Activated T-helper 2 cell treated with anti-CD3 and anti-CD28 coated beads, Interferon-gamma antibody, Interleukin-2, Interleukin-4, amounts not matched to agents 10 μg/mL and 5 μg/mL and 100 μg/mL, durations not matched to agents 14 hours and 24 hours and 36 hours (primary cell): ENCODE measurements at places on chromosomes 7 and 10. TPM values are rescaled to one million over a fixed set of nuclear protein-coding genes. Genes with fewer than 3 reads are reported as not detected.

- no peaks in the 10 kb centered on the region for H3K27me3 ChIP-seq
- H3K36me3 ChIP-seq, result peaks cover 95% of the 10 kb centered on the region
- peaks cover 41% of the 10 kb centered on the region for H3K4me1 ChIP-seq
- H3K4me3 ChIP-seq, result no peak overlapping the region
- H3K27ac ChIP-seq, result peak overlapping the region; percentile 83
These were observed 292.4 kb downstream of the USP6NL start for GRCh38 chr10:11318826-11319598.

- H3K27ac ChIP-seq, result no peak overlapping the region
- peaks cover 3% of the 10 kb centered on the region for H3K4me1 ChIP-seq
- H3K4me3 ChIP-seq, result no peak overlapping the region
- no peak for DNase-seq
These were observed 33.4 kb upstream of the WDFY4 start for GRCh38 chr10:48651293-48651692.

- H3K4me3 ChIP-seq, result no peak overlapping the region
- H3K27me3 ChIP-seq, result no peaks in the 10 kb centered on the region
- no peaks in the 10 kb centered on the region for H3K4me1 ChIP-seq
- no peaks in the 10 kb centered on the region for H3K36me3 ChIP-seq
- DNase-seq, result no peak
These were observed 74.3 kb upstream of the MKX start for GRCh38 chr10:27819781-27820531.

GRCh38 chr10:10956681-10957542, 60.8 kb upstream of the CELF2 start:
- no peak overlapping the region for H3K27ac ChIP-seq
- DNase-seq, result no peak
- H3K4me1 ChIP-seq, result no peaks in the 10 kb centered on the region
- H3K36me3 ChIP-seq, result no peaks in the 10 kb centered on the region

The FAM13C gene
- not detected in 2 replicates for total RNA-seq

The CALCR gene
- total RNA-seq, result not detected in 2 replicates

GRCh38 chr10:37146443-37146842, 21.0 kb downstream of the ANKRD30A start:
- H3K27me3 ChIP-seq, result no peaks in the 10 kb centered on the region
- no peak overlapping the region for H3K4me3 ChIP-seq
- DNase-seq, result no peak
- no peaks in the 10 kb centered on the region for H3K36me3 ChIP-seq

The ZMYND11 gene
- 28.3 and 30.6 TPM in 2 replicates for total RNA-seq

DNA sequence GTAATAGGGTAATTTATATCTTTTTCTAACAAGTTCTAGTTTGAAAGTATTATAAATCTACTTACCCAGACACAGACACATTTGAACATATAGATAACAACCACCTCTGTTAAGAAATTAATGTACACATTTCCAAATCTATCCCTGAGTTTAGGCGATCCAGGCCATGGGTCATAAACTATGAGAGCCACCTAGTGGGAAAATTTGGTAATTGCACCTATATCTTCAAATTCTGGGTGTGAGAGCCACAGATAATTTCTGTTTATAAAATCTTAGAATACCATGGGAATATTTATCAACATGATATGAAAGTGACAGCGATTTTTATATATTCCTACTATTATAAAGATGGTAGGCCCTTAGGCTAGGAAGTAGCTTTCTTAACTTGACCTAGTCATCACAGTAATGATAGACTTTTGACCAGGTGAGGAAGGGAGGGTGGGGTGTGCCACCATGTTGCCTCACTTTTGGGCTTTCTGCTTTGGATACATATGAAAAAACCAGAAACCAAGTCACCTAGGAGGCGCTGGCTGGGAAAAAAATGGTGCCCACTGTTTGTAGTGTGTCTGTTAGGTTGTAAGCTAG, 8.0 kb upstream of the EPHA1 start:
- H3K27me3 ChIP-seq, result peaks cover 26% of the 10 kb centered on the region
- no peaks in the 10 kb centered on the region for H3K4me1 ChIP-seq
- no peak overlapping the region for H3K4me3 ChIP-seq
- H3K36me3 ChIP-seq, result no peaks in the 10 kb centered on the region

DNA sequence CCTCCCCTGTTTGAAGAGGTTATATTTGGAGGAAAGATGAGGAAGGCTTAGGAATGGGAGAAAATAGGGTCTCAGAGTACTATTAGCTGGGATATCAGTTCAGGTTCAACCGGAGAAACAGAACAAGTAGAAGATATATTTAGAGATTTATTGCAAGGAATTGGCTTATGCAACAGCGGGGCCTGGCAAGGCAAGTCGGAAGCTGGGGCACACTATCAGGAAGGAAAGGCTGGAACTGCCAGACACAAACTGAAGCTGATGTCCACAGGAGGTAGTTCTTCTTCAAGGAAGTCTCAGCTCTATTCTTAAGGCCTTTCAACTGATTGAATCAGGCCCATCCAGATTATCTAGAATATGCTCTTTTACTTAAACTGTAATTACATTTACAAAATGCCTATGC, 939.6 kb upstream of the C7orf33 start:
- DNase-seq, result no peak
- H3K4me3 ChIP-seq, result no peak overlapping the region
- no peak overlapping the region for H3K27ac ChIP-seq
- no peaks in the 10 kb centered on the region for H3K4me1 ChIP-seq
- H3K27me3 ChIP-seq, result no peaks in the 10 kb centered on the region

- H3K27ac ChIP-seq, result no peak overlapping the region
- no peak overlapping the region for H3K4me3 ChIP-seq
- H3K27me3 ChIP-seq, result no peaks in the 10 kb centered on the region
- no peak for DNase-seq
These were observed 5.9 kb downstream of the BORCS7 start for GRCh38 chr10:102859911-102860310.

GRCh38 chr10:11440250-11441150, 170.9 kb downstream of the USP6NL start:
- H3K4me3 ChIP-seq, result peak overlapping the region; percentile 9
- peak overlapping the region; percentile 53 for H3K27ac ChIP-seq
- no peak for DNase-seq
- peaks cover 10% of the 10 kb centered on the region for H3K4me1 ChIP-seq
- no peaks in the 10 kb centered on the region for H3K27me3 ChIP-seq

DNA sequence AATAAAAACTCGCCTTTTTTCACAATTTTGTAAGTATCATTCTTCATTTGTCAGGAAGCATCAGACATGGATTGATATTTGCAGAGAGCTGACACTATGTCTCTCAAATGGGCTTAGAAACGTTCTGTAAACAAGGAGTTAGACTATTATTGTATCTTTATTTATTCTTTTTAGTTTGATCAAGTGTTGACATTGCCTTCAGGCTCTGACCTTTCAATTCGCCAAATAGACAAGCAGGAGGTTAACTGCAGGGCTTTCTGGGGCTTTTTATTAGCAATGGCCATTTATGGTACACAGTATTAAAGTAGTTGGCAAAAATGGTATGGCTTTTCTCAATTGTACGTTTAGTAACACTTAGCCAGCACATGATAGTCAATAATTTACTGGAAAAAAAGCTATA, 221.7 kb downstream of the ZWINT start:
- H3K4me3 ChIP-seq, result no peak overlapping the region
- no peaks in the 10 kb centered on the region for H3K4me1 ChIP-seq
- no peak for DNase-seq
- H3K36me3 ChIP-seq, result no peaks in the 10 kb centered on the region

DNA sequence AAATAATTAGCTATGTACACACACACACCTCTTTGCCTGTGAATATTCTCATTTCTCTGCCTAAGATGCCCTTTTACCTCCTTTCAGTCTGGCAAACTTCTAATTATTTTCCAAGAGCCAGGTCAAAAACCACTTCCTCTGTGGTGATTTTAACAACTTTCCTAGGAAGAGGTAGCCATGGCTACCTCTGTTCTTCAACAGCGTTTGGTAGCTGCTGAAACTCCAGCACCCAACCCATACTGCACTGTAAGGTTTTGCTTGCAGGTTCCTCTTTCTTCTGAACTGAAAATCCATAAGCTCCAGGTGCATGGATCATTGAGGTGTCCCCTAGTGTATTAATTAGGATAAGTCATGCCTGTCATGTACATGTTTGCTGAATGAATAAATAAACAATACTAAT, 25.6 kb downstream of the NRCAM start:
- H3K27me3 ChIP-seq, result peaks cover 11% of the 10 kb centered on the region
- H3K4me1 ChIP-seq, result peaks cover 11% of the 10 kb centered on the region
- no peaks in the 10 kb centered on the region for H3K36me3 ChIP-seq
- H3K4me3 ChIP-seq, result no peak overlapping the region

DNA sequence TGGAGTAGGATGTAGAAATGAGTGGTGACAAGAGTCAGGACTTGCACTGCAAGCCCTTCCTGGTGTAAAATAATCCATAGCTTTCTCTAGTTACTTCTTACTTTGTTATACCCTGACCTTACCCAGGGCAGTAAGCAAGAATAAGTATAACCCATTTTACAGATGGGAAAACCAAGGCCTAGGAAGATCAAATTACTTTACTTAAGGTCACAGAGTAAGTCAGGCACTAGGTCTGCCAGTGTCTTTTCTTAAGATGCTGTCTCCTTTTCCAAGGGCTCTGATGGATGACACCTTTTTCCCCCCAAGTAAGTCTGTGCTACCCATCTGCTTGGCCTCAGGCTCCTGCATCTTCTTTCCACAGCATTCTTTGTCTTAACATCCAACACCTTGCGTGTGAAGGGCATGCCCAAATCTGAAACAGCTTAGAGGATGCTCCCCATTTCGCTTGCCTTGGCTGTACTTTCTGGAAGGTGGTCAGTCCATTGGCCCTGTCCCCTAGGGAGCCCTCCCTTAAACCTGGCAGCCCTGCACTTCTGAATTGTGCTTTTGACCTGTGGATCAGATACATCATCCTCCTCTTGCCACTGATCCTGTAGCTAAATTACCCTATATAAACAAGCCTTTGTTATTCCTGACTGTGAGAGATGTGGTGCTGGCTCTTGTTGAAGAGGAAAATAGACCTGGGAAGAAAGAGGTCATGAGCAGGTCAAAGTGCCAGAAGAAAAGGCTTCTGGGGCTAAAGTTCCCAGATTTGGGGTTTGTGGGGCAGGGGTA, 168.6 kb downstream of the LRMDA start:
- H3K36me3 ChIP-seq, result no peaks in the 10 kb centered on the region
- H3K27me3 ChIP-seq, result no peaks in the 10 kb centered on the region
- no peaks in the 10 kb centered on the region for H3K4me1 ChIP-seq
- no peak overlapping the region for H3K27ac ChIP-seq
- H3K4me3 ChIP-seq, result no peak overlapping the region
- DNase-seq, result no peak

DNA sequence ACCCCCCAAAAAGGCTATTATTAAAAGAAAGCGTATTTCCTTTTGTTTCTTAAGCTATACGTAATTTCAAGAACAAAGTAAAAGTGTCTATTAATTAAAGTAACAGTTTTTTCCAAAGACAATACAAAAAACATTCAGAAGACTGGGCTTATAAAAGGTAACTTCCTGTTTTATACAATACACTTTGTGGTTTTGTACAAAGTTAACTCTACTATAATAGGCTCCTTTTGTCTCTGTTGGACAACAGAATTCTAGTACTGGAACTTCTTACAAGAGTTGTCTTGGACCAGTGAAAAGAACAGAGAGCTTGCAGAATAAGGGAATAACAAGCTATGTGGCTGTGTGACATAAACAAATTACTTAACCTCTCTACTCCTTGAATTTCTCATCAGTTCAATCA, 21.5 kb downstream of the SFMBT2 start:
- H3K27ac ChIP-seq, result no peak overlapping the region
- no peaks in the 10 kb centered on the region for H3K27me3 ChIP-seq
- H3K36me3 ChIP-seq, result peaks cover 10% of the 10 kb centered on the region
- no peak for DNase-seq
- H3K4me1 ChIP-seq, result peaks cover 25% of the 10 kb centered on the region

DNA sequence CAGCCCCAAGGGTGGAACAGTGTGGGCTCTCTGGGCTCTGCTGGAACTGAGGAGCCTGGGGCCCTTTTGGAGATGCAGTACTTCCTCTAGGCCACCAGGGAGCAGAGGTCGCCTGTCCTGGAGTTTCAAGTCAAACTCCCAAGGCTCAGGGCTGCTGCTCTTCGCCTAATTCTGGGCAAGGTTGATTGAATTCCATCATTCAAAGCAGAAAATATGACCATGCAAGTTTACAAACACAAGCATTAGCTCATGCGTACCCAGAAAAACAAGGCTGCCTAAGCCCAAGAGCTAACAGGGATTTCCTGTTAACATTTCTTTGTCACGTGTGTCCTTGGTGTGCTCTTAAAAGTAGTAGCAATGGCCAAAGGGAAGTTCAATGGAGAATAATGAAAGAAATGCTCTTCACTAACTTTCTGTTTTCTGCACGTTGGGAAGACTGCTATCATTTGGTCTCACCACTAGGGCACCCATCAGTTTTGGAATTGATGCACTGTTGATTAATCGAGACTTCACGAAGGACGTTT, 20.1 kb downstream of the LDB3 start:
- no peak overlapping the region for H3K4me3 ChIP-seq
- H3K4me1 ChIP-seq, result no peaks in the 10 kb centered on the region
- peak; percentile 29 for DNase-seq

DNA sequence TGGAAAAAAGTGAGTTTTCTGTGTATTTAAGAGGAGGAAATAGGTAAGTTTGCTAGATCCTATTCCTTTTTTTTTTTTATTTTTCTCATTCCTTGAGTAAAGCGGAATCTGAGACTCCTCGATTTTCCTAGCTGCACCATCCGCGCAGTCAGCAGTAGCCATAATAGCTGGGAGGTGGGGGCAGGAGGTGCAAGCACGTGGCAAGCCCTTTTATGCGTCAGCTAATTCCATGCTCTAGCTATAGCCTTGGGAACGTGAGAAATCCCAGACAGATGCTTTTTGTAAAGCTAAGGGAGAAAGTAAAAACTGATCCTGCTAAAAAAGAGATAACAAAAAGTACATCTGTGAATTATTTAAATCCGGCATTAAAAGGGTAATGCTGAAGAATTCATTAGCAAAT, 33.2 kb upstream of the TPK1 start:
- H3K27ac ChIP-seq, result no peak overlapping the region
- no peaks in the 10 kb centered on the region for H3K27me3 ChIP-seq
- H3K4me1 ChIP-seq, result no peaks in the 10 kb centered on the region
- no peaks in the 10 kb centered on the region for H3K36me3 ChIP-seq
- no peak for DNase-seq
- H3K4me3 ChIP-seq, result no peak overlapping the region
